Cortex of kidney (tissue), 1 donor: ENCODE measurements at places on chromosomes 7 and 10.

DNA sequence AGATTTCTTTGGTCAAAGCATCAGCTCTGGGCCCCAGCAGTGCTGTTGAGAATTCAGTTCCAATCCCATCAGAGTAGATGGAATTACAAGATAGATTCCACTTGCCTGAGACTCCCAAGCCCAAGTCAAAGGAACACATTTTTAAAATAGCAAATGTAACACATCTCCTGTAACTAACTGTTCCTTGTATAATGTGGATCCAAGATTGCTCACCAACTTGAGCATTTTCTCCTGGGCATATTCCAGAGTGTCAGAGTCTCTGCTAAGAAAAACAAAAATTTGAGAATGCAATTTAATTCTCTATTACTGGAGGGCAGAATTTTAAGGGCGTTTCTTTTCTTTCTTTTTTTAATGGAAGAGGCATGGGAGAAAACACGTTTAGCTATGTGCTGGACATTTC lies 136.7 kb downstream of the NEBL start:
- DNase-seq: no peak

DNA sequence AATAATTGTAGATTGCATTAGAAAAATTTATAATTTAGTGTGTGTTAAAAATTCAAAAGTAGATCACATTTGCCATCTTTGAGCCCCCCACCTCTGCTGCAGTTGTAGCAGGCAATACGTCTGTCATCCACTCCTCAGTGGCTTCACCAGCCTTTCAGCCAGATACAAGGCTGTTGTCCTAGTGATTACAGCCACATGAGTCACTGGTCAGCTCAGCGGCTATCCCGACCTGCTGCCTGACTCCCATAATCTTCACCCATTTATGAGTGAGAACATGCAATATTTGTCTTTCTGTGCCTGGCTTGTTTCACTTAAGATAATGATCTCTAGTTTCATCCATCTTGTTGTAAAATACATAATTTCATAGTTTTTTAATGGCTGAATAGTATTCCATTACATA lies 9.2 kb downstream of the OR2A5 start:
- DNase-seq: no peak

DNA sequence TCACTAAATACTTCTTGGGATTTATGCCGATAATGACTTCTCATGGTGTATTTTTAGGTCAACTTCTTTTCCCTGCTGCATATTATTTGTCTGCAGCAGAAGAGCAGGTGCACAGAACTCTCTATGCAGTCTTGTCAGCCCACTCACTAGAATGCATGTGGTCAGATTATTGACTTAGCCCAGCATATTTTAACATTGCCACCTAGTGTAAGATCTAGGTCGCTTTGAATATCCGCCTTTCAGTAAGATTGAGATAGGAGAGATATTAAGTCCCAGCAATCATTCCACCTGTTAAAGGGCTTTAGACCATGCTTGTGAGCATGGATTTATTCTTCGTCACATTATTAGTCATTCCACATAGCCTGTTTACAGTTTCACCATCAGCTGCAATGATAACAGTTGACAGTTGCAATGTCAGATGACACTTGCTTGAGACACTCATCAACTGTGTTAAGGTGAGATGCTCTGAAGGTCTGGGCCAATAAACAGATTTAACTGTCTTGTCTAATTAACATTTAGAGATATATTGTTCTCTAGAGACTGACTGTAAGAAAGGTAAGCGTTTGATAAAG lies 491.7 kb downstream of the ARL4A start:
- DNase-seq: no peak

GRCh38 chr7:12898004-12898403 lies 210.6 kb downstream of the ARL4A start:
- no peak for DNase-seq

DNA sequence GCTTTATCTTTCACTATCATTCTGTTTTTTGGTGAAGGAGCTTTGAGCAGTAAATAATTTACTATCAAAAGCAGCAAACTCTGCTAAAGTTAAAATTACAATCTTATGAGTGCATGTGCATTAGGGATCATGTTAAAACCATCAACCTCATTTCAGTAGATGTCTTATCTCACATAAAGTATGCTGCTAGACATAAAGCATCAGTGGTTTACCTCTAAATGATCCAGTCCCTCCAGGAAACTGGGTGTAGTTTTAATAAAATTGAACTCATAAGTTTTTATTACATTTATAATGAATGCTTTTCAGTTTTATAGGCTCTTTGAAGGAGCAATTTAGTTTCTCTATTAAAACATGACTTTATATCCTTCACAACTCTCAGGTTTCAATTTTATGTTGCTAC lies 108.7 kb downstream of the LRRN3 start:
- DNase-seq: no peak

- DNase-seq: no peak
Observed at GRCh38 chr10:100788002-100788903, 42.9 kb downstream of the PAX2 start.

GRCh38 chr7:81394029-81394428 lies 375.8 kb downstream of the HGF start:
- no peak for DNase-seq

GRCh38 chr7:51253157-51253556 lies 63.5 kb downstream of the COBL start:
- DNase-seq: no peak

DNA sequence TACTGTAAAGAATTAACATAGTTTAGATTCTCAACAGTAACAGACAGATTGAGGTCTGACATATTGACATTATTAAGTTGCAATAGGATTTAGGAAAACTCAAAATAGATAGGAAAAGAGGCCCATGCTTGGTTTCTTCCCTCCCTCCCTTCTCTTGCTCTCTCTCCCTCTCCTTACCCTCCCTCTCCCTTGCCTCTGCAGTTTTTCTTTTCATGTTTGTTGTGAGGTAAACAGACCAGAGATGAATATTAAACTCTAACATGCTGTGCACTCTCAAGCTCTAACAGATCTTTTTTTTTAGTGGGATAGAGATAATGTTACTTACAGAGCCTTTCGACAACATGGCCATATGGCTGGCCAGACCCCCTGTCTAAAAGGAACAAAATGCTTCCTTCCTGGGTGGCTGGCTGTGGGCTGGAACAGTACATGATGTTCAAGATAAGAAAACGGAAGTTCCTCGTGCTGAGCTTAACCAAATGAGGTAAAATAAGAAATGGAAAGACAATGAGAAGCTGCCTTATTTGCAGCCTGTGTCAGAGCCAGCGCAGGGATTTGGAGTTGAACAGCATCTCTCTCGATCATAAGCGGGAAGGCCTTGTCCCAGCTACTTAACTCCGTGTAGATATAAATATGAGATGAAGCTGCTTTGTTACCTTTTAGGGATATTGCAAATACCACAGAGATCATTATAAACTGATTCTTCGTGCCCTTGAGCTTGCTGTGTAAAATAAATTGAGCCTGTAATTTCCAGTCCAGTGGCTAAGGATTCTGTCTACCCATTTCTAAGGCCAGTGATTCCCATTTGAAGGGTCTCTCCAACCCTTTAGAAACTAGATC lies 391.9 kb upstream of the NPVF start:
- DNase-seq: no peak

DNA sequence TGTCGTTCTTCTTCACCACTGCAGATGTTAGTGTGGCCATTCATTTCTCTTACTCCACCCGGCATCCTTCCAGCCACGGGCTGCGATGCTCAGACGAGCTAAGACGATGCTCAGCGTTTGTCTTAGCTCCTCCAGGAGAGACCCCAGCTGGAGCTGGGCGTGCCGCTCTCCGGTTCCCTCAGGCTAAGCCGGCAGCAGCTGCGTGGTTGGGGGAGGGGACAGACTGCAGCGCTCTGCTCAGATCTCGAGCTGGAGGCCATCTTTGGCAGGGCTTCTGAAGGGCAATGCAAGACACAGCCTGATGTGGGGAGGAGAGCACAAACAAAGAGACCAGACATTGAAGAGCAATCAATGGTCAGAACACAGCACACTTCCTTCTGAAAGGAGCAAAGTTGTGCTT lies 4.8 kb downstream of the INA start:
- no peak for DNase-seq

DNA sequence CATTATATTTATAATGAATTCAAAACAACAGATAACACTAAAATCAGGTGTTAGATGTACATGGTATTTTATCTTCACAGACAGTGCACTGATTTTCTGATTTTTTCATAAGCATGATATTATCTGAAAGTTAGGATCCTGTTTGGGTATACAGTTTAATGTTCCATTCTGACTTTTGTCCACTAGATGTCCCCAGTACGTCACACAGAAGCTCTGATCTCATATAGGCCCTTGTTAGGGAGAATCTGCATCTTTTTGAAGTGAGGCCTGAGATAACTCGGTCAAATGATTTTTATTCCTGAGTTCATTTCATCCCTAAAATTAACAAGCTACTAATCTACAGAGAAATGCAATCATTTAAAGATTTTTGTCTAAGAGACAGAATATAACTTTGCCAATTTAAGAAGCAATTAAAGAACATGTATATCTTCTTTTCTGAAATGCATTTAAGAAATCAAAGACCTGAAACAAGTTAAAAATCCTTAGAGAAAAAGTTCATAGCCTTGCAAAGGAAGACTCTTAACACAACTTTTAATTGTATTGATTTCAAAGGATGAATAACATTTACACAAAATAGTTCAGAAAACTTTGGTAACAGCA lies 72.0 kb upstream of the TES start:
- DNase-seq: no peak

GRCh38 chr10:13883636-13884444 lies 297.1 kb downstream of the PRPF18 start:
- DNase-seq: no peak

DNA sequence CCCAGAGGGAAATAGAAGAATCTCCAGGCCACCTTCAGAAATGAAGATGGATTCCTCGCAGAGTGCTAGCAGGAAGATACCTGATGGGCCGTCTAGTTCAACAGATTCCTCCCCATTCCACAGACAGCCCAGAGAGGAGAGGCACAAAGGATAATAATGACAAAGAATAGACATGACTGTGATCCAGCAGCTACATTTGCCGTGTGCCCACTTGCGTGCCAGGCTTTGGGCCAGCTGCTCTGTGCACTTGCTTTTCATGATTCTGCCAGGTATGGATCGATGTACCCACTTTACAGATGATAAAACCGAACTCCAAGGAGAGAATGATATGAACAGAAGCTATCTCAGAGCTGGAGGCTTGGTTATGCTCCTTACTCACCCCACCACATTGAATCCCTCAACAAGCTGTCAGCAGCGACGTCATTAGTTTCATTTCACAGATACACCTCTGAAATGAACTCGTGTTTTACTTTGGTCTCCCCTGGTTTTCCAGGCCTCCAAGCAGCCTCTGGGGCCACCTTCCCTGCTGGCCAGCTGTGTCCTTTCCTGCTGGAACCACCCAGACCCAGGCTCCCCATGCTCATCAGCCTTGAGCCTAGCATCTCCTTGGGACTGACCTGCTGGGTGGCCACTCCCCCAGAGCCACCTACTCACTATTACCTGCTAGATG lies 11.9 kb upstream of the WDFY4 start:
- no peak for DNase-seq

- no peak for DNase-seq
Observed at GRCh38 chr7:42650171-42650570, 261.7 kb downstream of the C7orf25 start.

GRCh38 chr10:112827086-112827485 lies 123.0 kb upstream of the TCF7L2 start:
- no peak for DNase-seq

- no peak for DNase-seq
Observed at GRCh38 chr7:124836173-124836572, 70.6 kb upstream of the GPR37 start.

DNA sequence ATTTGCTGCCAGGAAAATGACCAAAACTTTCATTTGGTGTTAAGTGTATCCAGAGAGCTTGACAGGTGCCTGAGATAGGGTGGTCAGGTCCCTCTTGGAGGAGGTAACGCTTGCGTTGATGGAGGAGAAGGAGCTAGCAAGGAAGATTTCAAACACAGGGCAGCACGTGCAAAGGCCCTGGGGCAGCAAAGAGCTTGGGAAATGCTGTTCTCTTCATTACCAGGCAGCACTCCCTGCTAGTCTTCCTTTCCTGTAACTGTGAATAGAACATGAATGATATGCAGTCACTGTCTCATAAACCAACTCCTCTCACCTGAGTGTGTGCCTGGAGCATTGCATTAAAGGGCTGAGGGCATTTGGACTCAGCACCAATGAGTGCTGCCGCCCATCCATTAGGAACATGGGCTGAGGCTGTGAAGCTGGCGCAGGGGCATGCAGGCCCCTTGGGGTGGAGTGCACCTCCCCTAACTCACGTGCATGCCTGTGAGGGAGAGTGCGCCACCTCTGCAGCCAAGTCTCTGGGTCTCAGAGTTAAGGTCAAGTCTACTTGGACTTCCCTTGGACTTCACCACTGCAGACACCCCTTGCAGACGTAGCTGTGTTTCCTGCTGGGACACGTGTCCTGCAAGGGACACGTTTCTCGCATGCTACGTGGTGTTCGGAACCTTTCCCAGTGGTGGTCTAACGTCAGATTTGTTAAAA lies 136.8 kb downstream of the PAXIP1 start:
- no peak for DNase-seq

DNA sequence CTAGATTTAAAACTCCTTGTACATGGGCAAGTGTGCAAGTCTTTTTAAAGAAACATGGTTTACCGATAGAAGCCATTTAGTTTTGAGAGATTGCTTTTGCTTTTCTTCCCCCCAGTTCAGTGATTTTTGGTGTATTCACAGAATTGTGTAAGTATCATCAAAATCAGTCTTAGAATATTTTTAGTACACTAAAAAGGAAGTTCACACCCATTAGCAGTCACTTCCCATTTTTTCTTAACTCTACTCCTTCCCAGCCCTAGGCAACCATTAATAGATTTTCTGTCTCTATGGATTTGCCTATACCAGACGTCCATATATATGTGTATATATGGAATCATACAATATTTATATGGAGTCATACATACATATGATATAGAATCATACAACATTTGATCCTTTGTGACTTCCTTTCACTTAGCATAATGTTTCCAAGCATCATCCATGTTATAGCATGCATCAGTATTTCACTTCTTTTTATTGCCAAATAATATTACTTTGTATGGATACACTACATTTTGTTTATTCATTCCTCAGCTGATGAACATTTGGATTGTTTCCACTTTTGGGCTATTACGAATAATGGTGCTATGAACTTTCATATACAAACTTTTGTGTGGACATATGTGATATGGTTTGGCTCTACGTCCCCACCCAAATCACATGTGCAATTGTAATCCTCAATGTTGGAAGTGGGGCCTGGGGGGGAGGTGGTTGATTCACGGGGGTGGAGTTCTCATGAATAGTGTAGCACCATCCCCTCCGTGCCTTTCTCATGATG lies 16.5 kb upstream of the ARL4A start:
- DNase-seq: no peak

- no peak for DNase-seq
Observed at GRCh38 chr10:120606051-120606764, 149.2 kb downstream of the PLPP4 start.

- no peak for DNase-seq
Observed at GRCh38 chr10:4075443-4075842, 290.4 kb upstream of the KLF6 start.

GRCh38 chr10:118027397-118027796 lies 19.3 kb downstream of the RAB11FIP2 start:
- no peak for DNase-seq

GRCh38 chr10:60155943-60156683 lies 233.6 kb downstream of the ANK3 start:
- no peak for DNase-seq
